Cerebellum (tissue), 4 donors: ENCODE measurements at places on chromosomes 7 and 10. TPM values are rescaled to one million over a fixed set of nuclear protein-coding genes. Genes with fewer than 3 reads are reported as not detected.

C7orf33 gene
- total RNA-seq = 0.64 TPM

GPR158 gene
- total RNA-seq = 8.8 TPM

DPY19L1 gene
- 59.2 TPM for total RNA-seq

OPN4 gene
- not detected for total RNA-seq

COPS6 gene
- total RNA-seq = 28.8 TPM

MSRB2 gene
- 18.9 TPM for total RNA-seq

SPDYE2B gene
- not detected for total RNA-seq

FAM25C gene
- total RNA-seq = not detected

ARHGEF35 gene
- total RNA-seq = 1.2 TPM

PHKG1 gene
- 2.5 TPM for total RNA-seq

DNA sequence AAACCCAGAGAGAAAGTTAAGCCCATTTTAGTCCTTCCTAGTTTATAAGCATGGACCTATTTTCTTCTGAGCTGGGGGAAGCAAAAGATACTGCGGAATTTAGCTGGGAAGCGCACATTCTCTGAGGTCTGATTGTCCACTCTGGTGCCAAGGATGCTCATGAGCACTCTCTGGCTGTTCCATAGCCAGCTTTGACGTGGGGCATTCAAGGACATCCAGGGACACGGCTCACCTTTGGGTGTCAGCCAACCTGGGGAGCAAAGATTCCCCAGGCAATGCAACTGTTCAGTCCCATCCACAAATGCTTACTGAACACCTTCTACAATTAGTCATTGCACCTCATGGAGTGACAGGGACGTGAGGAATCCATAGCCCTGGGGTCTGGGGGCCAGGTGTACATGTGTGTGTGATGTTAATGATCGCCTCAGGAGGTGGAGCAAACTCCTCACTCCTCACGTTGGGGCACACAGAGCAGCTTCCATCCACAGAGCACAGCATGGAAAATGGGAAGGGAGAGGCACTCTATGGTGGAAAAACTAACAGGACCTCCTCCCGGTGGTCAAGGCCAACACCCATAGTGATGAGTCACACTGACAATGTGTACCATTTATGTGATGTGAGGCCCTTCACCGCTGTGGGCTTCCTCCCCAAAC lies 67.5 kb upstream of the IGFBP3 start:
- DNase-seq = no peak

GRCh38 chr7:129950191-129950932 lies 2.4 kb downstream of the UBE2H start:
- no peak for DNase-seq

- no peak for DNase-seq
These were observed 45.7 kb downstream of the COL28A1 start for GRCh38 chr7:7490003-7490402.

- no peak for DNase-seq
These were observed 148.2 kb downstream of the CHN2 start for GRCh38 chr7:29342761-29343160.

DNA sequence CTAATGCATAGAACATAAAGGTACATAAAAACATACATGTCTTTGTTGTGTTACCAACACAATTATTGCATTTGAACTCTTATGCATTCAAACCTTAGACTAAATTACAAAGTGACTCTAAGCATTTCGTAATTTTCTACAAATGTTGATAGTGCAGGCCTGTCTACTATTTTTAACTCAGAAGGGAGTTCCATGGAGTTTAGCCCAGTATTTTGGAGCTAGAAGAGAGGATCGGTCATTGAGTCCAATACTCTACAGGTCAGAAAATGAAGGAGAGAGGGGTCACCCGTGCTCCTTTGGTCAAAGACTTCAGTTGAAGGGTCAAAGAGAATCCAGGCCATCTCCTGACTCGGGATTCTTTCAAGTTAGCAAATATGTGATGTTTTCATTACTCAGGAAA lies 55.3 kb upstream of the SRRM3 start:
- no peak for DNase-seq

GRCh38 chr10:77105761-77106221 lies 531.8 kb downstream of the KCNMA1 start:
- no peak for DNase-seq

DNA sequence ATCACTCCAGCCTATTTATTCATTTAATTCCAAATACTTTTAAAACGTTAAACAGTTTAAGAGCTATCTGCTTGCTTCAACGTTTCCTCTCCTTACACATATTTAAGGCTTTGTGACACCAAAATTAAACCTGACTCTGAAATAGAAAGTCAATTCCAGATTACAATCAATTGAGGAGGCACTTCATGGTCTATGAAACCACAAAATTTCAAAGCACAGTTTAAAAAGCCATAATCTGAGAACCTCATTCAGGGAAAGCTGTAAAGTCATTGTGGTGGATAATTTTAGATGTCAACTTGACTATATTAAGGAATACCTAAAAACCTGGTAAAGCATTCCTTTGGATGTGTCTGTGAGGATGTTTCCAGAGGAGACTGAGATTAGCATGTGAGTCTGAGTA lies 6.2 kb downstream of the SNX13 start:
- DNase-seq = no peak

- no peak for DNase-seq
These were observed 543.2 kb upstream of the SEMA3D start for GRCh38 chr7:85730012-85730411.

DNA sequence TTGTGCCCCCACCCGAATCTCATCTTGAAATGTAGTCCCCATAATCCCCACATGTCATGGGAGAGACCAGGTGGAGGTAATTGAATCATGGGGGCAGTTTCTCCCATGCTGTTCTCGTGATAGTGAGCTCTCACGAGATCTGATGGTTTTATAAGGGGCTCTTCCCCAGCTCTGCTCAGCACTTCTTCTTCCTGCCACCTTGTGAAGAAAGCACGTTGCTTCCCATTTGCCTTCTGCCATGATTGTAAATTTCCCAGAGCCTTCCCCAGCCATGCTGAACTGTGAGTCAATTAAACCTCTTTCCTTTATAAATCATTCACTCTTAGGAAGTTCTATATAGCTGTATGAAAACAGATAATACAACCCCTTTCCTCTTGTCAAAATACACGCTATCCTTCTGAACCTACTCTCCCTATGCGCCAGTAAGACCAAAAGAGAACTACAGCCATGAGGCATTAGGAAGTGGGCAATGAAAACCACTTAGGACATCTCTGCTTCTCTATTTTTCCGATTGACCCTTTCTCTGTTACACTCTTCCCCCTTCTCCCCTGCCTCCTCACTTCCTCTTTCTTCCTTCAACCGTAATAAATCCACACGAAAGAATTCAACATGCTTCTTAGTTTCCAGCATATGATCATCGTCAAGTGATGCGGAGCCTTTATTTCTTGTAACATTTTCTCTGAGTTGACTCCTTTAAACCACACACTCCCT lies 101.2 kb upstream of the WDR11 start:
- no peak for DNase-seq

DNA sequence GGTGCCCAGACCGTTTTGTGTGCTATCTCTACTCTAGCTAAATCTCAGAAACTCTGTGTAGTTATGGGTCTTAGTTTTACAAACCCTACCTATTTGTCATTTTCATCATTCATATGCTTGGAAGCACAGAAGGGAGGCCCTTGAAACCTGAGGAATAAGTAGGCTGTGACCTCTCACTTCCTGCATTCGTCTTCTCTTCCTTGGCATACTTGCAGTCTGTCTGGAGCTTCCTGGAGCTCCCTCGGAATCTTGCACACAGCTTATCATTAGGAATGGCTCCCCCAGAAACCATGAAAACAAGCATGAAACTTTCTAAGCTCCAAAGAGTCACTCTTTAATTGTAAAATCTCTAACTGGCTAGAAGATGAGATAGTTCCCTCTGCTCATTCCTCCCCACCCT lies 376.9 kb upstream of the MYO3A start:
- no peak for DNase-seq

- no peak for DNase-seq
These were observed 81.2 kb upstream of the ITGB1 start for GRCh38 chr10:33039181-33039580.

DNA sequence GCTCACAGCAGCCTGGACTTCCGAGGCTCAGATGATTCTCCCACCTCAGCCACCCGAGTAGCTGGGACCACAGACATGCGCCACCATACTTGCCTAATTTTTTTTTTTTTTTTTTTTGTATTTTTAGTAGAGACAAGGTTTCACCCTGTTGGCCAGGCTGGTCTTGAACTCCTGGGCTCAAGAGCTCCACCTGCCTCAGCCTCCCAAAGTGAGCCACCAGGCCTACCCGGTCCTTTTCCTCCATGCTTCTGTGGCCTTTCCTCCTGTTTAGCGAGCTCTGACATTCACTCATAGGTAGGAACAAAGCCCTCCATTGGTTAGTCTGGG lies 50.1 kb upstream of the SRPK2 start:
- no peak for DNase-seq

- no peak for DNase-seq
These were observed 2.6 kb upstream of the METTL27 start for GRCh38 chr7:73844848-73845460.

GRCh38 chr10:73406846-73407245 lies 7.0 kb downstream of the ANXA7 start:
- no peak for DNase-seq

DNA sequence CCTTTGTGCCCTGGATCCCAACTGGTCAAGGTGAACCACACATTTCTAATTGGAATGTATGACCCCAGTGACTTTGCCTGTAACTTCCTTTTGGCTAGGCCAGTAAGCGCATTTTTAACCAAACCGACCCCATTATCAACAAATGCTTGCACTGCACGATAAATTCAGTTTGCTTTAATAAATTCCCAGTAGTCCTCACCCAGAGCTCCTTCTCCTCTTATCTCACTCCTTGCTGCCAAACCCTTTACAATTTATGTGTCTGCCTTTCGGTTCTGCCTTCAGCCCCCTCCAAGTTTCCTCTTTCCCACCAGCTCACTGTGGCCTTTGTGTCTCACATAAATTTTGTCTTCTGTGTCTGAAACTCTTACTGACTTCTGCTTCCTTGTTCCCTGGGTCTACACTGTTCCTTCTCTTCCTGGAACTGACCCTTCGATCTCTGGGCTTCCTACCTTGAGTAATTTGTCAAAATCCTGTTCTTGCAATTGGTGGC lies 59.0 kb downstream of the TBXAS1 start:
- no peak for DNase-seq

DNA sequence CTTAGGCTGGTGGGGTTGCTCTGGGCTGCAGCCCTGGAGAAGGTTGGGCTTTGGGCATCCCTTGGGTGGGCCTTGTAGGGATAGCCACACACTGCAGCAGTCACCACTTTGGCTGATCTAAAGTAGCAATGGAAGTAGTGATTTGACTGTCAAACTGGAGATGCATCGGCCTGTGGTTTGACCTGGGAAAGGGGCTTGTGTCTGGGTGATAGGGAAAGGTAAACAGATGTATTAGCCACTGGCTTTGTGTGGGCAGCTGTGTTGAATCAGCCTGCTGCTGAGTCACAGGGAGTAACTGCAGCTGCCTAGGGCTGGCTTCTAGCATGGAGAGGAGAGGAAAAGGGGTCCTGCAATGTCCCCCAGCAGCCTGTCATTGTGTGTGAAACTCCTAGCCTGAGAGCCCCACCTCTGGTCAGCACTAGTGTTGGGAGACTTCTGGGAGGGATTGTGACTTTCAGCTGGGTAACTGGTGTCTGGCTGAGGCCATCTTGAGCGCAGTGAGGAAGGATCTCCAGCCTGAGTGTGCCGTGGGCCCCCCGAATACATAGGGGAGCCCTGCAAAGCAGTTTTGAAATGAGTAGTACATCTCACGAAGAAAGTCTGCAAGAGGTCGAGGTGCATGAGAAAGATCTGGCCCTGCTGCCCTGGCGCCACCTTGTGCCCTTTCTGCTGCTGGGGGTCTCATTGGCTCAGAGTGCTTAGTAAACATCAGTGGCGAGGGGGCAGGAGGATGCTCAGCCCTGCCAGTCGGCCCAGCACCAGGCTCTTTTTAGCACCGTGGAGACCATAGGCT lies 117.3 kb downstream of the FANK1 start:
- DNase-seq = no peak

DNA sequence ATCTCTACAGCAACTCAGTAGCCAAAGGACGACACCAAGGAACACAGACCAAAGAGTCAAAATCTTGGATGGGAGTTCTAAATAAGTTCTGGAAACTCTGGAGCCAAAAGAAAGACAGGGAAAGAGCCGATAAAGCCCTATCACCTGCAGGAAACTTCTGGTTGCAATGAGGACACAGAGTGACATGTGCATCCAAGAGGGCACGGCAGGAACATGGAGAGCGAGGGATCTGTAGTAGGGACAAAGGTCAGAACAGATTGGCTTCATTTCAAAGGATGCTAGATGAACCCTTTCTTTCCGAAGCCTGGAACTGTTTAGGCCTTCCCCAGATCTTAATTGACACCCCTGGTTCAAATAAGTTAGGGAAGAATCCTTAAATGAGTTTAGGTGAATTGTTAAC lies 39.5 kb downstream of the CACNA2D1 start:
- no peak for DNase-seq

GRCh38 chr10:79927111-79927828 lies 21.6 kb downstream of the SFTPD start:
- peak; percentile 40 for DNase-seq

DNA sequence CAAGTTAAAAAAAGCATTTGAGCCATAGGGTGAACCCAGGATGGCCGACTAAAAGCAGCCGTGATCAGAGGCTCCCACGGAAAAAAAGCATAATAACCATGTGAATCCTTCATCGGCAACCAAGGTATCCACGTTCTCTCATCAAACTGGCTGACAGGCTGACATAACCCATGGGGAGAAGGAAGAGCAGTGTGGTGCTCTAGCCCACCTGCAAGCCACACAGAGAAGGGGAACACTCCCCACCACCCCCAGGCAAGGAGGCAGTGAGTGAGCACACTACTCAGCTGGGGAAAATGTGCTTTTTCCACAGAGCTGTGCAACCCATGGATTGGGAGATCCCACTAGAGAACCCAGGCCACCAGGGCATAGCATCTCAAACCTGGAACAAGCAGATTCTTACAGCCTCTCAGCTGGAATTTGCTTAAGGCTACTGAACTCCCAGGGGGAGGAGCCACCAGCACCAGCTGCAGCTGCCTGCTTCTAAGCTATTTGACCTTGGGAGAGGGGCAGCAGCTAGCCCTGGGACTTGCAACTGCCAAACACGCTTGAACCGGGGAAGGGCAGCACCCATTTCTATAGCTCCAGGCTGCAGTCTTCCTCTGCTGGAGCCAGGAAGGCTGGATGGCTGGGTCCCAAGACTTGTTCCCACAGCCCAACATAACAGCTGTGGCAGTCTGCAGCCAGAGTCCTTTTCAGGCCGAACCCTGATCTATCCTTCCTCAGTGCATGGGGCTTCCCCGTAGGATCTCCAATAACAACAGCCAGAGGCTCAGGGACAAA lies 178.2 kb upstream of the NRG3 start:
- DNase-seq = no peak

- no peak for DNase-seq
These were observed 32.3 kb upstream of the FAM204A start for GRCh38 chr10:118374404-118374803.
